ENCODE measurements at places on chromosomes 11 and 22.

DNA sequence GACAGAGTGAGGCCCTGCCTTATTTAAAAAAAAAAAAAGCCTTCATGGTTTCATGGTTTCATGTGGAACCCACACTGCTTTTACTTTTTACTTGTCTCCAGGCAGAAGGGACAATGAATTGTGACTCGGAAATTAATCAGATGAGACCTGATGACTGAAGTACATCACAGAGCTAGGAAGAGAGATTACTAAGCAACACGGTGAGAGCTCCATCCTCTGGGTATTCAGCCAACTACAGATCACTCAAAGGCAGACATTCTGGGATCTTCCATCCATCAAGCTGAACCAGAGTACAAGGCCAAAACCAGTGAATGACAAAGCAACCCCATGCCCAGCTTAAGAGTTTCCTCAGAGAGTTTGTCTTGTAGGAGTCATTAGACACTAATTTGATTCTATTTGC, 433.2 kb downstream of the SOX6 start:
- DNase-seq: no peak

- DNase-seq: no peak
These were observed 177.2 kb downstream of the CTTN start for GRCh38 chr11:70575396-70576060.

DNA sequence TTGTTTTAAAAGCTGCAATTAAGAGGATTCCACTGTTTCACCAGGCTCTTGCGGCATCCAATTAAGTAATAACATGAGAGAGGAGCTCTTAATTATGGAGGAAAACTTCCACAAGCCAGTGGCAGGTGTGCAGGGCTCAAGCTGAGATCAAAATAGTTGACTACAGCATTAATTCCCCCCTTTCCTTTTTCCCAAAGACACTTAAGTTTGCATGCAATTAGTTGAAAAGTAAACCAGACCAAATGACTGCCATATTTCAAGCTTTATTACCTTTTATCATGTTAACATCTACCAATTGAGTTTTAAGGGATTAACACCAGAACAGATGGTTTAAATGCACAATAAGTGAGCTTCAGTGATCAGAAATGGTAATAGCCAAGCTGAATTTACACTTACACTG, 32.1 kb downstream of the FAM168A start:
- no peak for DNase-seq

- DNase-seq: no peak
These were observed 623 bp downstream of the NDUFS8 start for GRCh38 chr11:68031144-68031464.

DNA sequence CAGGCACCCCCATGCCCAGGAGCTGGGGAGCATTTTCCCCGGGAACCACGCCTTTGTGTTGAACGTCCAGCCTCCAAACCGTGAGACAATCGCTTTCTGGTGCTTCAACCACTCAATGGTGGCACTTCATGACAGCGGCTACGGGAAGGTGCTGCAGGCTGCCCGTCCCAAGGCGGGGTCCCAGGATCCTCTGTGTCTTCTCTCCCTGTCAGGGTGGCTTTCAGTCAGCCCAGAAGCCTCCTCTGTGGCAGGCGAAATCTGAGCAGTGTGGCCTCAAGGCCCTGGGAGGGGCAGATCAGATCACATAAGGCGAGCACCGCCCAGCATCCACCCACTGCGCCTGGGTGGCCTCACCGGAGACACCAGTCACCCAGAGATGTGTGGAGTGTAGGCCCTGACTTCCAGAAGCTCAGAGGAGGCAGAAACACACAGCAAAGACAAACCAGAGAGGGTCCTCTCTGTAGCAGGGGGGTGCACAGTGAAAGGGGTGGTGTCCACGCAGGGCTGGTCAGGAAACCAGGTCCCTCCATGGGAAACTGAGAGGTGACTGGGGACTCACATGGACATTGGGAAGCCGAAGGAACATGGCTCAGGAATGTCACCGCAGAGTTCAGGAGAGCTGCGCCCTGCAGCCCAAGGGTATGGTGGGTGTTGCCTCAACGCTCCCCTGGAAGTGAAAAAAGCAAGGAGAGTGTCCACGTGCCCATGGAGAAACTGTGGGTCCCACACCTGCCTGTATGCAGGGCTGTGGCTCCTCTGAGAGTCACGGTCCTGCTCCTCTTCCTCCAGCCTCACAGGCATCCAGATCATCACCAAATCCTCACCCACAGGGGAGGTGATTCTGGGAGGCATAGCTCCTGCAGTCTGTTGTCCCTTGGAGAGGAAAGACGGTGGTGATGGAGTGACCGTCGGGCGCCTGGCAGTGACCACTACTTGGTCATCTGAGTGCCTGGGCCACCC, 1420.7 kb downstream of the TBC1D22A start:
- no peak for DNase-seq

DNA sequence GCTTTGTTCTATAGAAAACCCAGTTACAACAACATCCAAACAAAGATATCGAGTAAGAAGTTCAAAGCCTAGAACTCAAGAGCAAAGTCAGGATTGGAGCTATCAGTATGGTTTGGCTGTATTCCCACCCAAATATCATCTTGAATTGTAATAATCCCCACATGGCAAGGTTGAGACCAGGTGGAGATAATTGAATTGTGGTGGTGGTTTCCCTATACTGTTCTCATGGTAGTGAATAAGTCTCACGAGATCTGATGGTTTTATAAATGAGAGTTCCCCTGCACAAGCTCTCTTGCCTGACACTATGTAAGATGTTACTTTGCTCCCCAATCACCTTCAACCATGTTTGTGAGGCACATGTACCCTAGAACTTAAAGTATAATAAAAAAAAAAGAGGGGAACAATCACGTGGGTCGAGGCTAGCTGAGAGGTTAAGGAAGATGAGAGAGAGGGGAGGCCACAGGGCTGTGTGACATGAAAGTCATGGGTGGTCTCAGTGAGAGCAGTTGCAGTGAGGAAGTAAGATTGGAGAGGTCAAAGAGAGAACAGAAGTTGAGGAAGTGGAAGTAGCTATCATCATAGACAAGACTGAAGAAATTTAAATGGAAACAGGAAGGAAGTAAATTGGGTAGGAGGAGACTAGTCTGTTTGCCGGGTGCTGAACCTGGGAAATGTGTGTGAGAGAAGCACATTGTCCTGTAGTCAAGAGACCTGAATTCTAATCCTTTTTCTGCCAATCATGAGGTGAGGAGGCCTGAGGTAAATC, 80.1 kb upstream of the CD44 start:
- no peak for DNase-seq

DNA sequence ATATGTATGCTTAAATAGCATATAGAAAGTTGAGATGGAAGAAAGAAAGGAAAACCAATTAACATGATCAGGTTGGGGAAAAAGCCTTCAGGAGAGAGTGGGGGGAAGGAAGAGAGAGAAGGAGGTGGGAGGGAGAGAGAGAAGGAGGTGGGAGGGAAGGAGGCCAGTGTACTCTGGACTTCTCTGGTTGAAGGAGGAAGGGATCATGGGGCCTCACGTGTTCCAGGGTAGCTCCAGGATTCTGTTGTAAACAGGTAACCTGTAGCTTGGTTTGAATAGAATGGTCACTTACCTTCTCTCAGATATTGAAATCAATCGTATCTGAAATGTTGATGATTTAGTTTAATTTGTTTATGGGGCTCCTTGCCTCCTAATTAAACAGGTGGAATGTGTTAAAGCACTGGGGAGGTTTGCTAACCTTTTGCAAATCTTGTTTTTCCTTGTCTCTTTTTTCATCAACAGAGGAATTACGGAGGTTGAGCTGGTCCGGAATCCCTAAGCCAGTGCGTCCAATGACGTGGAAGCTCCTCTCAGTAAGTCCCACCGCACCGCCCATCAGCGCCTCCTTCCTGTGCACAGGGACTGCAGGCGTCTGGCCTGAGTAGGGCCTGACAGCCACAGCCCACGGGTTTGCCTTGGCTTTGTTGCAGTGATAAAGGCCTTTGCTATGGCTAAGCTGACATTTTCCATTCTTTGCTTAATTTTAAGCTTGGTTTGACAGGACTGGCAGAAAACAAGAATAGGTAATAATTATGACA, 115.9 kb downstream of the TBC1D22A start:
- DNase-seq: no peak

DNA sequence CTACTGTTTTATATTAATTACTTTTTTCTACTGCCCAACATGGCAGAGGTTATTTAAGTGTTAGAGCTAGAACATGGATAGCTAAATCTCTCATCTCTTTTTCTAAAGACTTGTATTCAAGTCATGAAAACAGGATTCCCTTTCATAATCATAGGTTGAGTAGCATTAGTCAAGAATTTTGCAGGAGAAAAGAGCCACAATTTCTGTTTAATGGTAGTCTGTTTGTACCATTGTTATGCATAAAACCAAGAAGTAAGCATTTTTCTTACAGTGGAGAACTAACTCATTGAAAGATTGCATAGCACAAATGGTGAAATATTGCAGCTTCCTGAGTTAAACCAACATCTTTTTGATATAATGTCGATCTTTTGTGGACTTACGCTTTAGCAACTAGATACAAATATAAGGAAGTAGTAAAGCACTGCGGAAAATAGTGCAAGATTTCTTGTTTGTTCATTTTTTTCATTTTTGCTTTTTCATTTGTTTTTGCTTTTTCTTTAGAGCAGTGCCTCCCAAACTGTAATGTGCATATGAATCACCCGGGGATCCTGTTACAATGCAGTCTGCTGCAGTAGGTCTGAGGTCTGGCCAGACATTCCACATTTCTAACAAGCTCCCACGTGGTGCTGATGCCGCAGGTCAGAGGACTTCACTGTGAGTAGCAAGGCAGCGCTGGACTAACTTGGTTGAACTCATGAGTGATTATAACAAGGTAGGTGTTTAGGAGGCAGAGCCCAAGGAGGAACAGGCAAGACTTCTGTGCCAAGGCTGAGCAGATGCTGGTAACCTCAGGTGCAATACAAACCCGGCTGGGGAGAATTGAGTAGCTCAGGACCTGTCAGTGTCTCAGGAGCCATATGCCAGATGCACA, 4.6 kb downstream of the ETS1 start:
- DNase-seq: peak; percentile 91

GRCh38 chr11:117863383-117863782, 13.1 kb downstream of the FXYD6 start:
- no peak for DNase-seq

DNA sequence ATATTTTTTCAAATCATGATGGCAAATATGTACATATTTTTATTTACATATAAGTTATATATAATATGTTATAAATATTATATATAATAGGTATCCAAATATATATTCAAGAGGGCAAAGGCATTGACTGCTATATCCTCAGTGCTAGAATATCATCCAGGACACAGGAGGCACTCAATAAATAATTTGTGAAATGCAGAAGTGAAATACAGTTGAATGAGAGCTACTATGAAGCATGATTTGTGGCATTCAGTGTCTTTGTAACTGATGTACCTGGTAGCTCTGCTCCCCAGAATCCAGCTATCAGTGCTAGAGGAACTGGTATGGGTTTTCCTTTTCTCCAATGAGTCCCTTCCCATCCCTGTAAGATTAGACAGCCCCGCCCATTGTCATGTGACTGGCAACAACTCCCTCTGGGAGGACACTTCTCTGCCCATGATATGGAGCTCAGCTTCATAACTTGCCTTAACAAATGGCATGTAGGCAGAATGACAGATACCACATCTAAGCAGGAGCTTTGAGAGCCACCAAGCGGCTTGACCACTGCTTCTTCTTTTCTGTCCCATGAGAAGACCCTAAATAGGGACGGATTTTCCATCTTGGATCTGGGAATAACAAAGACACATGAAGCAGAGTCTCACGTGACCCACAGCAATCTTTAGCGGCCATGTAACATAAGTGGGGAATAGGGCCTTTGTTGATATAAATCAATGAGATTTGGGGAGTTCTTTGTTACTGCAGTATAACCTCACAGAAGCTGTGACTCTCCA, 10.2 kb upstream of the CD82 start:
- no peak for DNase-seq

- no peak for DNase-seq
These were observed 727.4 kb downstream of the DLG2 start for GRCh38 chr11:84899740-84900139.

DNA sequence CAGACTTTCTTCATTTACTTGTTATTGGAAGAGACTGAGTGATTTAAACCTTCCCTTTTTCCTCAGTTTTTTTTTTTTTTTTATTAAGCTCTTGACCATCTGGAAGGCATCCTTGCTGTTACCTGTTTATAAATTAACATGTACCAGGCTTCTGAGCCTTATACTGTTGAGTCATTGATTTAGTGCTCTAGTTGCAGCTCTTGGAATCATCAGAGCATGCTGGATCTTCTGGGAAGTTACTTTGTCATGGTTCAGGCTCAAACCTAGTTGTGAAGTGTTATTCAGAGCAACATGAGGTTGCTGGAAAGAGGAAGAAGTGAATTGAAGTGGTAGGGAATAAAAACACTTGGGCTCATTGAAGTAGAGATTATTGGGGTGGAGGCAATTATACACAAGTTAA, 6.3 kb downstream of the ZDHHC5 start:
- no peak for DNase-seq

DNA sequence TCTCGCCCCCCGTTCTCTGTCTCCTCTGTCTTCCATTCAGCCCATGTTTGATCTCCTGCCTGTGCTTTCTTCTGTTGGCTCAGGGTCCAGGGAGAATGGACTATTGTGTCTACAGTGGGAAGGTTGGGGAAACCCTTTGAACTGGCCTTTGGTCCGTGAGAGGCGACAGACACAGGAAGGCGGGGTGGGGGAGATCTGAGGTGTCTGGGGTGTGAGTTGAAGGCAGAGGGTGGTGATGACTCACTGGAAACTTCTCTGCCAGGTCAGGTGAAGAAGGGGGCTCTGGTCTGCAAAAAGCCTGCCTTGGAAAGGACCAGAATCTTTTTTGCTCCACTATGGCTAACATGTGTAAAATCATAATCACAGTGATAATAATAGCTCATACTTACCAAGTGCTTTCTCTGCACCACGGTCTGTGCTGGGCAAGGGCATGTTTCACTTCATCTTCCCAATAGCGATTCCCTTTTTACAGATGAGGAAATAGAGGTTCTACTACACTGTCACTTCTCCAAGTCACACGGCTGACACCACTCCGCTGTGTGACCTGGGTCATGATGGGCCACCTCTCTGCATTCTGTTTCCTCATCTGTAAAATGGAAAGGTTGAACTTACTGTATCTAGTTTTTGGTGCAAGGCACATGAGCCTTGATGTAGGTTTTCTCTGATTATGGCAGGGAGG, 99.8 kb upstream of the ALX4 start:
- DNase-seq: no peak

DNA sequence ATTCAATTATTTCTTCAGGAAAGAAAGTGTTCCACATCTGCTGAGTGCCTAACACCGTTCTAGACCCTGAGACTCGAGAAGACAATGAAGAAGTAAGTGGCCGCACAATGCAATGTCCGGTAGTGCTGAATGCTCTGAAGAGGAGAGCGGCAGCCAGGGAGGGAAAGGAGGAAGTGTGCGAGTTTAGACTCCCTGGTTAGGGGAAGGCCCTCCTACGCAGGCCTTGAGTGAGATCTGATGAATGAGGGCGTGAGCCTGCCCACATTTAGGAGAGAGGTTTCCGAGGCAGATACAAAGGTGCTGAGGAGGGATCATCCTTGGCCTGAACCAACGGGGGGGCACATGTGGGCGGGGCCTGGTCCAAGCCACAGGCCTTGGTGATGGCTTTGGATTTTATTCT, 558.6 kb downstream of the NTM start:
- no peak for DNase-seq

GRCh38 chr11:46388619-46389449, 2.7 kb downstream of the CHRM4 start:
- no peak for DNase-seq

All from astrocyte of the cerebellum (primary cell).